Stimulated activated CD8-positive, alpha-beta memory T cell treated with anti-CD3 and anti-CD28 coated beads, Interleukin-4, amount 100 ng/mL, for 1 hour (primary cell): ENCODE measurements at places on chromosomes 2 and 18.

- DNase-seq, result no peak
Measured at GRCh38 chr2:7539760-7540159, 622.5 kb downstream of the RNF144A start.

- DNase-seq, result no peak
Measured at GRCh38 chr2:190843890-190844699, 36.5 kb upstream of the GLS start.

- no peak for DNase-seq
Measured at GRCh38 chr2:176504440-176504839, 235.2 kb downstream of the MTX2 start.

DNA sequence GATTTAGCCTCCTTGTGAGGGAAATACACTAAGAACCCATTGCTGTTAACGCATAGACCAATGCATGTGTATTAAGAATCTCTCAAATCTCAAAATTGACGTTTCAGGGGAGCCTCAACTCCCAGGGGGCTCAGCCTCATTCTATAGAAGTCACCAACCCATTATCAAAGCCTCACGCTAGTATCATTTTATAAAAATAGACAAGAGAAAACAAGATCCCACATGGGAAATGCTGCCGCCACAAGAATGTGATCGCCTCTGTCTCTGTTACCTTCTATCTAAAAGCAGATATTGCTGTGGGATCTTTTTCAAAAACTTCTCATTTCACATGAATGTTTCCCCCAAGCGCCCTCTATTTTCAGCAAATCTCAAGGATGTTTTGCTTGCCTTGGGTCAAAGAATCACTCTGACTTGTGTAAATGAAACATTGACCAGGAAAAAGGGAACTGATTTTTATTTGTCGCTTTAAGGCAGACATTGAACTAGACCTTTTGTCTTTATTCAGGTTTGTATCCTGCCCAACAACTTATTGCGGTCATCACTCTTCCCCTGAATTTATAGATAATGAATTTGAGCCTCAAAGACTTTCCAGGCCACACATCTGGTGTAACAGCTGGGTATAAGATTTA lies 679.0 kb upstream of the ID2 start:
- DNase-seq, result no peak
